Stimulated activated CD4-positive, alpha-beta T cell treated with anti-CD3 and anti-CD28 coated beads, Interleukin-1b, Interleukin-23, amount 100 ng/mL, for 24 hours (primary cell): ENCODE measurements at places on chromosomes 7 and 10.

DNA sequence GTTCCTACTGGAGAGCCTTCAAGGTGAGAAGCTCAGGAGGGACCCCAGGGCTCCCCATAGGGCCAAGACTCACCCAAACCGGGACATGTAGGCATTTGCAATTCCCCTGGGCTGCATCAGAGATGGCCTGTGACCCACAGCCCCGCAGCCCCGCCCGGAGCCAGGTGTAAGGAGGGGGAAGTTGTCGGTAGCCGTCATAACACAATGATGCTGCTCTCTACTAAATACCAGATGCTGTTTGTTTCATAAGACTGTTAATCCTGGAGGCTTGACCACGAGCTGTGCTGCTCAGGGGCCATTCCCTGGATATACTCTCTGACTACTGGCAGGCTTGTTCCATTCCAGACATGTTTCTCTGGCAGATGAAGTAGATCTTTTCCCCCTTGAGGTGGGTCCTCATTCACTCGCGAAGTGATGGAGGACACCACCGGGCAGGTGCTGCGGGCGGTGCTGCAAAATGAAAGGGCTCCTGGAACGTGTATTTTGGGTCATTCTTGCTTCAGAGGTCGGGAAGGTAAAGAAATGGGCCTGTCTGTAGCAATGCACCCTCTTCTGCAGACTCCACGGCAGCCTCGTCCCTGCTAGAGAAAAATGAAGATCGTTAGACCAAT, 61.1 kb downstream of the MKI67 start:
- no peak for DNase-seq

GRCh38 chr7:15305002-15305600, 256.7 kb downstream of the AGMO start:
- no peak for DNase-seq

DNA sequence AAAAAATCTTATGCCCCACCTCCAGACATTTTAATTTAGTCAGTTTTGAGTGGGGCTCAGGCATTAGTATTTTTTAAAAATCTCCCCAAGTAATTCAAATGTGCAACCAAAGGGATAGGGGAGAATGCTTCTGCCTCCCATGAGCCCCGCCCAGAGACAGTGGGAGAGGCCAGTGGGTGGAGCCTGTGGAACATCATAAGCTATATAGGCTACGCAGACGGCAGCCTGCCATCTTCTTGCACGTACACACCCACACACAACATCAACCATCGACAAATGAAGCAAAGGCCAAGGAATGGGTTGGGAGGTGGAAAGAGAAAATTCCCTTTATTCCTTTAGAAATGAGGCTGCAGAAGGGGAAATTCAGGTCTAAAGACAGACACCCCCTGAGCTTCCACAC, 25.2 kb downstream of the CREB3L2 start:
- no peak for DNase-seq

- DNase-seq: no peak
These were observed 2.1 kb upstream of the AKR1D1 start for GRCh38 chr7:138074121-138074520.
